ENCODE measurements at places on chromosomes 7 and 10.
A peak's percentile ranks its signal among the peaks of the same experiment; 100 is the strongest.

DNA sequence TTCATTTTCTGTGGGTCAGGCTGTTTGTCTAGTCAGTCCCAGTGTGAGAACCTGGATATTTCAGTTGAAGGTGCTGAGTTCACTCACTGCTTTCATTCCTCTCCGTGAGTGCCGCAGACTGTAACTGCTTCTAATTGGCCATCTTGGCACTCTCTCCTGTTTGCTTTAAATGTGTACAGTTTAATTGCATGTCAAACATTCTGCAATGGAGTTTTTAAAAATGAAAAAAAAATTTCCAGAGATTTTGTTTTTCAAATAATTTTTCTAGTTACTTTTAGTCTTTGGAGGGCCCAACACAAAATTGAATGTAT lies 87.8 kb downstream of the CCSER2 start:
- DNase-seq = no peak

DNA sequence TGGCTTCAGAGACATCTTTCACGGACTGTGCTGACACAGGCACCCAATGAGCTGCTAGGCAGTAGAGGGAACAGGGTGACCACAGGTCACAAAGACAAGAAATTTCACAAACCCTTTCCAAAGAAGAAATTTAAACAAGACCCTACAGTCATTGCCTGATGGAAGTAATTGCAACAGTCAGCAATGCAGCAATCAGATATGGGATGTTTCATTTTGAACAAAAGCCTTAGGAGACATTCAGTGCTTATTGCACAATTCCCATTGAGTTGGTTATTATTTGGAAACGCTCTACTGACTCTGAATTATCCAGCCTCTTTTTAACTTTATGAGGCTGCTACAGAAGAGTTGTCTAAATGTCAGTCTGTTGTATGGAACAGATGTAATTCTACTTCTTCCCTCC lies 85.5 kb downstream of the ETV1 start:
- DNase-seq = no peak

GRCh38 chr7:74254858-74255379 lies 720 bp upstream of the RFC2 start:
- no peak for DNase-seq

GRCh38 chr7:40299097-40299496 lies 164.3 kb downstream of the SUGCT start:
- no peak for DNase-seq

DNA sequence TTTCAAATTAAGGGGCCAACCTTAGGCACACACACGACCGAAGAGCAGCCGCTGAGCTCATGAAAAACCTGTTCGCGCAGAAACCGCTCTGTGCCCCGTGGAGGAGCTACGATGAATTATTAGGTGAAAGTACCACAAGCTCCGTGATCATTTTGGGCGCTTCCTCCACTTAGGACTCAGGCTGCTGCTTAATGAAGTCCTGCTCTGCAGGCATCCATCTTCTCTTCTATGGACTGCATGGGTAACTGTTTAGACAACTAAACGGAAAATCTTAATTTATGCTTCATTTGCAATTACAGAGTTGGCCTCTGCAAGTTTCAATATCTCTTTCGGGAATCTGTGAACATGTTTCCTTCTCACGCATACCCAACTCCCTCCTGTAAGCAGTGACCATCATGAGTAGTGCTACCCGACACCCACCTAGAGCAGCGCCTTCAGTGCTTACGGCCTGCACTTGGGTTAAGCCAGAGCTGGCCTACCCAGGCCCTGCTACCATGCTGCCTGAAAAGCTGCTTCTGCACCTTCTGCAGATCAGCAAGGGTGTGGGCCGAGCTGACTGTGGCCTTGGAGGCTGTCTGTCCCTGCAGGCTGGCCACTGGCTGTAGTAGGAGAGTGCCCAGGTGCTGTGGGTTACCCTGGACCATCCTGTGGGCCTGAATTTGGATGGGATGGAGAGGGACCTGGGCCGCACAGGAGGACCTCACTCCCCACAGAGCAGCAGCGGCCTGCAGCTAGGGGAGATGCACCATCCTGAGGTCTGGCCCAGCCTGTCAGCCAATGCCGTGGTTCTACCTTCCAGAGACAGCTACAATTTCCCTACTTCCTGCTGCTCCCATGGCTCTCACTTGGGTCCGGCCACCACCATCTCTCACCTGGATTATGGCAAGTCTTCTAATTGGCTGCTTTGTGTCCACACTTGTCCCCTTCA lies 36.0 kb downstream of the GNA12 start:
- DNase-seq = no peak

DNA sequence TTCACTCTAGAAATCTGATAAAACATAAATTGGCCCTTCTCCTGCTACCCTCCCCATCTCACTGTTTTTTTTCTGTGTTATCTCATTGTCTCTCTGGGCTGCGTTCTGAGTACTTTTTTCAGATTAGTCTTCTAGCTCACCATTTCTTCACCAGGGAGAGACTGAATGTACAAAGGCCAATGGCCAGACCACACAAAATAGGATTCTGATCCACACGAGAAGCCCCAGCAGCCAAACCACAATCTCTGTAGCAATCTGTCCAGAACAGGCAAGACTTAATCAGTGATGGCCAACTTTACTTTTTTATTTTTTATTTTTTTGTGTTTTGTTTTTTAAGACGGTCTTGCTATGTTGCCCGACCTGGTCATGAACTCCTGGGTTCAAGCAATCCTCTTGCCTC lies 55.9 kb upstream of the PAPSS2 start:
- DNase-seq = no peak

- peak; percentile 74 for DNase-seq
Measured at GRCh38 chr10:79143879-79144278, 75.1 kb downstream of the ZMIZ1 start.

DNA sequence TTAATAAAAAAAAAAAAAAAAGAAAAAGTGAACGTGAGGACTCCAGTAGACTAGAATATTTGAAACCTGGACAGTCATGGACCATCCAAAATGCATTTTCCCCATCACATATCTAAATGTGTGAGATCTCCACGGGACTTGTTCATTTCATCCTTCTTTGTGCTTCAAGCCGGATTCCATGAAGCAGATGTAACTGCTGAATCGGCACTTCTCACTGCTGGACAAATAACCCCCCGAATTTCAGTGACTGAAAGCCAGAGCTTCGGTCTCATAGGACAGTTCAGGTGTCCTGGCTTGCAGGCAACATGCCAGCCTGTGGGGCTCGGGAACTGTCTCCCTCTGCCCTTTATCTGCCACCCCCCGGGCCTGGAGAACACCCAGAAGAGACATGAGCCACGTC lies 33.3 kb downstream of the RNF32 start:
- no peak for DNase-seq

DNA sequence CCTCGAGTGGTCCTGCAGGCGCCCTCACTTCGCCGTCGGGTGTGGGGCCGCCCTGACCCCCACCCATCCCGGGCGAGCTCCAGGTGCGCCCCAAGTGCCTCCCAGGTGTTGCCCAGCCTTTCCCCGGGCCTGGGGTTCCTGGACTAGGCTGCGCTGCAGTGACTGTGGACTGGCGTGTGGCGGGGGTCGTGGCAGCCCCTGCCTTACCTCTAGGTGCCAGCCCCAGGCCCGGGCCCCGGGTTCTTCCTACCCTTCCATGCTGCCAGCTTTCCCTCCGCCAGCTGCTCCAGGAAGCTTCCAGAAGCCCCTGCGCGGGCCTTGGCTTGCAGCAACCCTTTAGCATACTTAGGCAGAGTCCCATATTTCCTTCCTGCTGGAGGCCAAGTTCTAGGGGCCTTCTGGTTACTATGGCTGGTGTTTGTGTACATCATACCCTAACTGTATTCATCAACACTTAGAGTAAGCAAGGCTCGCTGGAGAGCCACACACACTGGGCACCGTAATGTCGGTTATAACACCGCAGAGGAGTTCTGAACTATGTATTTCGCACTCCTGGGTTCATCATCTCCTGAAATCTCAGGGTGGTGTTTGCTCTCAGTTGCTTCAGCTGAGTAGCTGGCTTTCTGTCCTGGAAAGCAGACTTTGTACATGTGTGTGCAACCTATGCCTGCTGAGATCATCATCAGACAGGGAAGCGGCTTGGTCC lies 471 bp downstream of the MGMT start:
- DNase-seq = no peak

DNA sequence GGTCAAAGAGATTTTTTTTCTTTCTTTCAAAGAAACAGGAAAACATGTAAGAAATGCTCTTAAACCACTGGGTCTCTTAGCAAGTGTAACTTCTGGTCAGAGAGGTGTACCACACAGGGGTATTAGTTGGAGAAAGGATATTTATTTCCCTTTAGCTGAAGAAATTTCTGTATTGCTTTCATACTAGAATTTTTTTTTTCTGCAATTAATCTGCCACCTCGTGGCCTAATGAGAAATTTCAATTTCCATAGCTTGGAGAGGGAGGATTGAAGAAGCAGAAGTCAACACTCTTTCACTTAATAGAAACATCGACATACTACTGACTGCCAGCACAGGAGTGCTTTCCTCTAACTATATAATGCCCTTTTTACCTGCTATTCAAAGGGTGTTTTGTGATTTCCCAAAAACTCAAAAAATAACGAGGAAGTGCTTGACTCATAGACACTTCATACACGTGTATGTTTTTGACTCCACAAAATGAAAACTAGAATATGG lies 177.6 kb upstream of the NAMPT start:
- DNase-seq = peak; percentile 11

- DNase-seq = no peak
Measured at GRCh38 chr10:69102440-69102839, 14.5 kb downstream of the SRGN start.

DNA sequence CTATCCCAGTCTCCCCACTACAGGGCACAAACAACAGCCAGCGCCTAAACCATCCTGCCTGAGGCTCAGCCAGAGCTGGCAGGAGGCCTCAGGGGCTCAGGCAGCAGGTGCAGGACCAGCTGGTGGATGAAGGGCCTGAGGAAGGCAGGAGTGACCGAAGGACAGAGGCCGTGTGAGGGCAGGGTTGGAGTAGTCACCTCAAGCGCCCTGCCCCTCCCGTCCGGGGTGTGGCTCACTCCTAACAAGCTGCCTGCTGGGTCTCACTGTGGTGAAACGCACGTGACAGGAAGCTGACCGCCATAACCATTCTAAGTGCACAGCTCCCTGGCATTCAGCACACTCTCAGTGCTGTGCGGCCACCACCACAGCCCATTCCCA lies 281.1 kb downstream of the ELFN1 start:
- DNase-seq = no peak

GRCh38 chr10:98488669-98489430 lies 42.1 kb upstream of the HPS1 start:
- no peak for DNase-seq

DNA sequence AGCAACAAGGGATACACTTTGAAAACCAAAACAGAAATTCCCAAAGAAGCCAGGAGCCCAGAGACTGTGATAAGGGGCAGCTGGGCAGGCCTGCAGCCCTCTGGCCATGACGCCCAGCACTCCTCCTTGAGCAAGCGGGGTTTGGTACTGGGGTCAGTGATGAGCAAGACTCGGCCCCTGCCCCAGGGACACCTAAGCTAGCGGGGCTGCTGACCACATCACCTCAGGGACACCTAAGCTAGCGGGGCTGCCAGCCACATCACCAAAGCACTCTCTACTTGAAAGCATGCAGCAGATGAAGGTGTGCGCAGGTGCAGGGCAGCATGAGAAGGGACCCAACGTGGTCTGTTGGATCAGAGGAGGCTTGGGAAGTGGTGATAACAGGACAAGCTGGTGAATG lies 108.0 kb upstream of the PPP2R2D start:
- no peak for DNase-seq

GRCh38 chr10:50585921-50586739 lies 37.6 kb downstream of the SGMS1 start:
- no peak for DNase-seq

- DNase-seq = no peak
Measured at GRCh38 chr10:71379118-71379766, 17.5 kb upstream of the CDH23 start.

- no peak for DNase-seq
Measured at GRCh38 chr7:44216019-44216418, 15.2 kb downstream of the YKT6 start.

GRCh38 chr7:41169317-41169716 lies 533.6 kb downstream of the INHBA start:
- no peak for DNase-seq

- no peak for DNase-seq
Measured at GRCh38 chr10:5534880-5535856, 10.4 kb downstream of the CALML3 start.

- DNase-seq = peak; percentile 77
Measured at GRCh38 chr7:3194501-3195141, 106.4 kb upstream of the SDK1 start.

DNA sequence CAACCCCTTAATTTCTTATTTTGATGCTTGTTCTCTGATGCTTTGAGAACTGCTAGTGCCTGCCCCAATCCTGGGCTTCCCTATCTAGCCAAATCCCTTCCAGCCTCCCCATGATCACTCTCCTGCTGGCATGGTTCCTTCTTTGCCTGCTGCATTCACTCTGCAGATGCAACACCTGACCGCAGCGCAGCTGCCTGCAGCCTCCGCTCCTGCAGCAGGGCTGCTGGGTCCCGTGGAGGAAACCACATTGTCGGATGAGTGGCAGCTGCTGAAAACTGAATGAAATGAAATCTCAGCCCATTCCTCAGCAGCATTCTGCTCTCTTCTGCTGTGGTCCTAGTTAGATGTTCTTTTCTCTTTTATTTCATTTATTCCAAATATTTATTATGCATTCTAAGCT lies 320.3 kb downstream of the CCDC3 start:
- no peak for DNase-seq

GRCh38 chr7:38327637-38328036 lies 54.2 kb upstream of the TARP start:
- no peak for DNase-seq

DNA sequence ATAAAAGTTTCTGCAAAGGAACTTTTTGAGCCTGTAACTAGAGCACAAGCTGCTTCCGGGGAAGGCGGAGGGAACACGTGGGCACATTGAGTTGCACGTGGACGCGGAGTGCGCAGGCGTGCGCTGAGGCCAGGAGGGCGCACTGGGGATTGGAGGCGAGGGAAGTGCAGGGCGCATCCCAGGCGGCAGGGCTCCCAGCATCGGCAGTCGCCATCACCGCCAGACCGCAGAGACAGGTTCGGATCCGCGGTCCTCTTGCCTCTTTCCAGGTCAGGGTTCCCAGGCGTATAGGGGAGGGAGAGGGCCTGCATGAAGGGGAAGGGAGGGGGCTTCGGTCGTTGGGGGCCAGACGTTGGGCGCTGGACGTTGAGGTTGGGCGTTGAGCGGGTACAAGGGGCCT lies at the start of gene TDRD1:
Gene TDRD1 (plus strand): TSS at position 206 of the 400 bp plus-strand sequence. CDS start 8,479 bp downstream, outside the sequence.
- no peak for DNase-seq

- peak; percentile 15 for DNase-seq
Measured at GRCh38 chr10:84140036-84140379, 699 bp downstream of the GHITM start.

DNA sequence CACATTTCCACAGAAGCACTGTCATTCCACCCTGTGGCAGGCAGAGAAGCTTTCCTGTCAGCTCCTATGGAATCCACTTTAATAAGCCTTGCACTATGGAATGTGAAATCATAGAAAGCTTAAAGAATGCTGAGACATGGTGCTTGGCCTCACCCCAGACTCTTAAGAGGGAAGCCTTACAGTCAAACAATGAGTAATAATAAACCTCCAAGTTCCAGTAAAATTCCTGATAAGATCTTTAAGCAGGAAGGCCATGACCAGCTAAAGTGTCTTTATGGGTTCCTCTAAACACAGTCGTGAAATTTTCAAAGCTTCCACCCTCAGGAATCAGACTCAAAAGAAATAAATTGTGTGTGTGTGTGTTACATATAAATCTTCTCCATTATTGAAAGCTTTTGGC lies 11.9 kb upstream of the TEX36 start:
- no peak for DNase-seq

Data from neural progenitor cell (in vitro differentiated cells).